ENCODE measurements at places on chromosomes 5 and 9.

DNA sequence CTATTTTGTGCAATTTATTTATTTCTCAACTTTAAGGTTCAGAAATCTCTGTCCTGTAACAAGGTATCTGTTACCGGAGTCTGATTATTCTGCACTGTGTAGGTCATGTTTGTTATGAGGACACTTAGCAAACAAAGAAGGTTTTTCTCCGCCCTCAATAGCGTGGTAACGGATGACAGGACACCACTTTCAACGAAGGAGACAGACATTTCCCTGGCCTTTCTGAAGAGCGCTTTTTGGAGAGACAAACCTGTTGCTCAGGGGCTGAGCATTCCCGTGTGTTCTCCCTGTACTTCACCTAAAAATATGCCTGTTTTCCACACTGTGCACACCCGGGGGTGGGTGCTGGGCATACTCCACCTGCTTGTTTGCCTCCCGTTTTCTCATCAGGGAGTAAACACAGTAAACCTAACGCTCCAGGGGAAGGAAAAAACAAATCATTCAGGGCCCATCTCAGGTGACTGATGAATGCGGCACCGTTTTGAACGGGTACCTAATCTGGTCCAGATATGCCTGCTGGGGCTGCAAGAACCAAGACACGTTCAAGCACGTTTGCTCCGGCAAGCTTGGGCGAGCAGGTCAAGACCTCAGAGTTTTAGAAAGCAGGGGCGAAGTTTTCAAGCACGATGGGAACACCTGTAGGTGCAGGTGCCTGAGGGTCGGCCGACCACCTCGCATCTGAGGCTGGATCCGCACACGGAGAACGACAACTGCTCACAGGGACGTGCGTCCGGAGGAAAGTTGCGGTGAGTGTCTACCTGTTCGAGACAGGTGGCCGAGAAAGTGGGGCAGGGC, 859 bp downstream of the RETREG1 start:
- no peak for DNase-seq

- peak; percentile 4 for DNase-seq
These were observed 956 bp downstream of the MBLAC2 start for GRCh38 chr5:90473396-90474234.

DNA sequence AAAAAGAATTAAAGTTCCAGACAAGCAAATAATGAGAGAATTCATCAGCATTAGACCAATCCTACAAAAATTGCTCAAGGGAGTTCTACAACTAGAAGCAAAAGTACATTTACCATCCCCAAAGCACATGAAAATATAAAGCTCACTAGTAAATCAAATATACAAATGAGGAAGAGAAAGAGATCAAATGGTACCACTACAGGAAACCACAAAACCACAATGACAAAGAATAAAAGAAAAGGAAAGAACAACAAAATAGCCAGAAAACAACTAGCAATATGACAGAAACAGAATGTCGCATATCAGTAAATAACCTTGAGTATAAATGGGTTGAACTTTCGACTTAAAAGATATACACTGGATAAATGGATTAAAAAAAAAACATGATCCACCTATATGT, 739.0 kb downstream of the DTWD2 start:
- no peak for DNase-seq

DNA sequence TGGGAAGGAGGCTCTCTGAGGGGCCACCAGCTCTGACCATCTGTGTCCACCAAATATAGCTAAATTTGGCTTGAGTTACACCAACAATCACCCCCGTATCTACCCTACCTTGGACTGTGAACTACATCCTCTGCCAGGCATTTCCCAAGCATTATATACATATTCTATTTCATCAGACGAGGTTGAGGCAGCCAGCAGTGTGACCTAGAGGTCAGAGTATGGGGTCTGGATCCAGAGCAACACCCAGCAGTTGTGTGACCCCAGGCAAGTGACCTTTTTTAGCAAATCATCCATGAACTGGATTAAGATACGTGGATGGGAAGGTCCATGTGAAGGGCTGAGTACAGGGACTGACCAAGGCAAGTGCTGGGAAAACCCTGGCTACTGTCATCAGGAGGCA, 180.6 kb downstream of the HSPA4 start:
- DNase-seq: no peak

DNA sequence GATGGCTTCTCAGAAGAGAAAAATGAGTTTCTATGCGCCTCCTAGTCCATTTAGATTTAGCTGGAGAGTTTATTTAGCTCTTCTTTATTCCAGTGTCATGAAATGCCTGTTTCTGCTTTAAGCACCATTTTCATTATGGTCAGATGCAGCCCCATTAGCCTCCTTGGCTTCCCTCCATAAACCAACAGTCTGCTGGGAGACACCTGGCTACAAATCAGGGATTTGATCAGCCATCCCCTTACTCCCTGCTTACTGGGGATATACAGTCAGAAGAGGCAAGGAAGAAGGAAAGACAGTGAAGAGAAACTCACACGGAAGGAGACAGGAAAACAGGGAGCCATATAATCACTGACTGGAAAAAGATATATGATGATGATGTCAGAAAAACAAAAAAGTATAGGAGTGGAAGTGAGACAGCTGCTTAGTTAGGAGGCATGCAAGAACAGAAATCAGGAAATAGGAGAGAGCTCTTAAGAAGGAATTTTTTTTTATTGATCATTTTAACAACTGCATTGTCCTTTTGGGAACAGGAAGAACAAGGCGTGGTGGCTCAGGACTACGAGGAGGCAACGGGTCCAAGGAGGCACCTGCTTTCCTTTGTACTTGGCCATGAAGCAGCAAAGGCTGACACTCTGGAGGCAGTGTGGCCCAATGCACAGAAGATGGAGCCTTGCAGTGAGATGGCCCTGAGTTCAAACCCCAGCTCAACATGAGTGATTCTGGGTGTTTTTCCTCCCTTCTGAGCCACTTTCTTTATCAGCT, 56.1 kb downstream of the MED27 start:
- no peak for DNase-seq

- DNase-seq: no peak
These were observed 688.2 kb upstream of the CDH6 start for GRCh38 chr5:30505014-30505886.

GRCh38 chr9:122155796-122156195, 3.8 kb downstream of the NDUFA8 start:
- DNase-seq: no peak

DNA sequence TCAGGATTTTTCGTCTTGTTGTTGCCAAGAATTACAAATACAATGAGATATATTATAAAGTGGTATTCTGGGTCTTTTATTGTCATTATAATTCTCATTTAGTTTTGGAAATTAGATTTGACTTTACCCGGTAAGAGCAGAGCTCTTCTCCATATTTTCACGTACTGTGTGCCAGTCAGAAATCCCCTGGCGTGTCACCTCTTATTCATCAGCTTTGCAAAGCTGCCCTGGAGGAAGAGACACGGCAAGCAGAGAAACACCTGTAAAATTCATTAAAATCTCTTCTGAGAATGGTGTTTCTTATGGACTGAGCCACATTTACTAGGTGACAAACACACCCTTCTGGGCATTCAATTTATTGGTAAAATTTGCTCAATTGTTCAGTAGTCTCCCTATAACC, 440.4 kb downstream of the HINT1 start:
- no peak for DNase-seq

DNA sequence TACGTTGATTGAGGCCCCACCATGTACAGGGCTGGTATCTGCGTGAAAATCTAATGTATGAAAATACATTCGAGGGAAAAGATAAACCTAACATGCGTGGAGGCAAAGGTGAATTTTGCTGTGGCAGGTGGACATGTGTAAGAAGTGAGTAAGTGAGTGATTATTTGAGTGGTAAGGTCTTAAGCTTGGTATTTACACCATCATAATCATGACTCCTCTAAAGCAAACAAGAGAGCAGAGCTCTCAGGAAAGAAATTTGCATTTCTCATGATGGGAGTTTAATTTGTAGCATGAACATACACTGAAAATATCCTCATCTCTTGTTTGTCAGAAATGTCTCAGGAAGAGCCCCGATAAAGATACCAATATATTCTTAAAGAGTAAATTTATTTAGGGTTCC, 260.6 kb downstream of the PSAT1 start:
- no peak for DNase-seq

GRCh38 chr5:154834053-154834452, 16.4 kb downstream of the FAXDC2 start:
- no peak for DNase-seq

DNA sequence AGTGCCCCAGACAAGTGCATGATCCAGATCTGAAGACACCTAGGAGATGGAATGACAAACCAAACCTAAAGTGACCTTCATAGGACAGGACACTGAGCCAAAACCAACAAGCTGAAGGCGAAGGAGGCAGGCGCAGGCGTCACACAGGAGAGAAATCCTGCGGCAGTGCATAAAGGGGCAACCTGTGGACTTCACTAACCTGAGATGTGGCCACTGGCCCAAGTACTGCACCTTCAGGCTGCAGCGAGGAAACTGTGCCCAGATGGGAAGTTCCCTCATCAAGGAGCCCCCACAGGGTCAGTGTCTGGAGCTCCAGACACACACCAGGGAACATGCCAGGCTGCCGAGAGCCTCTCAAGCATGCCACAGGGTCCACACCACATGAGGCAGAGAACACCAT, 3.7 kb downstream of the IPPK start:
- DNase-seq: no peak

DNA sequence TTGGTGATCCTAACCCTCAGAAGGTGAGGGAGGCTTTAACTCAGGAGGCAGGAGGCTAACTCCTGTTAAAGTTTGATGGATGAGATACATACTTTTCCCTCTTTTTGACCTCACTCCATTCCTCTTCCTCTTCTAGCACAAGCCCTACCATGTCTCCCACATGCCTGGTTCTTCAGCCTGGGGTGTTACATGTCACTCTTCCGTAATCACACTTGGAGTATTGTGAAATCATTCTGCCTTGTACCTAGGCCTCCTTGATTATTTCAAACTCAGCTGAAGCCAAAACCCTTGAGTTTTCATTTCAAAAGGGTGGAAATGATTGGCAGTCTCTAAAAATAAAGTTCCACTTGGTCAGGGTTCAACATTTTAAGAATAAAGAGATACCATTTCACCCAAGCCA, 1.8 kb downstream of the PLAC8L1 start:
- no peak for DNase-seq
